ENCODE measurements at places on chromosomes 13 and 19.

DNA sequence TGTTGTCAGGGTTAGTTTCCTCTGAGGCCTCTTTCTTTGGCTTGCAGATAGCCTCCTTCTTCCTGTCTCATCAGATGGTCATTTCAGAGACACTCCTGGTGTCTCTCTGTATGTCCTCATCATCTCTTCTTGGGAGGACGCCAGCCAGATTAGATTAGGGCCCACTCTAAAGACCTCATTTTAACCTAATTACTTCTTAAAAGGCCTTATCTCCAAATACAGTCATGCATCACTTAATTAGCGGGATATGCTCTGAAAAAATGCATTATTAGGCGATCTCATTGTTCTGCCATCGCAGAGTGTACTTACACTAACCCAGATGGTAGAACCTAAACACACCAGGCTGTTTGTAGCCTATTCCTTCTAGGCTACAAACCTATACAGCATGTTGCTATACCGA lies 89.0 kb downstream of the CDK8 start:
- DNase-seq: no peak

DNA sequence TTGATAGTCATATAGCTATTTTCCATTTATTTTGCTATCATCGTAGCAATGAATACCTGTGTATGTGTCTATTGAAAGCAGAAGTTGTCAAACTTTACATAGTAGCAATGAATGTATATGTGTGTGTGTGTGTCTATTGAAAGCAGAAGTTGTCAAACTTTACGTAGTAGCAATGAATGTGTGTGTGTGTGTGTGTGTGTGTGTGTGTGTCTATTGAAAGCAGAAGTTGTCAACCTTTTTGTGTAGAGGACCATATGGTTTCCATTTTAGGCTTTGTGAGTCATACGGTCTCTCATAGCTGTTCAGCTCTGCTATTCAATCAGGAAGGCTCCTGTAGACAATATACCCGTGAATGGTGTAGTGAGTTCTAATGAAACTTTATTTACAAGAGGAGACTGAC lies 20.8 kb downstream of the NLRP4 start:
- no peak for DNase-seq

GRCh38 chr19:42285541-42285941 lies 16.4 kb upstream of the PRR19 start:
- no peak for DNase-seq

DNA sequence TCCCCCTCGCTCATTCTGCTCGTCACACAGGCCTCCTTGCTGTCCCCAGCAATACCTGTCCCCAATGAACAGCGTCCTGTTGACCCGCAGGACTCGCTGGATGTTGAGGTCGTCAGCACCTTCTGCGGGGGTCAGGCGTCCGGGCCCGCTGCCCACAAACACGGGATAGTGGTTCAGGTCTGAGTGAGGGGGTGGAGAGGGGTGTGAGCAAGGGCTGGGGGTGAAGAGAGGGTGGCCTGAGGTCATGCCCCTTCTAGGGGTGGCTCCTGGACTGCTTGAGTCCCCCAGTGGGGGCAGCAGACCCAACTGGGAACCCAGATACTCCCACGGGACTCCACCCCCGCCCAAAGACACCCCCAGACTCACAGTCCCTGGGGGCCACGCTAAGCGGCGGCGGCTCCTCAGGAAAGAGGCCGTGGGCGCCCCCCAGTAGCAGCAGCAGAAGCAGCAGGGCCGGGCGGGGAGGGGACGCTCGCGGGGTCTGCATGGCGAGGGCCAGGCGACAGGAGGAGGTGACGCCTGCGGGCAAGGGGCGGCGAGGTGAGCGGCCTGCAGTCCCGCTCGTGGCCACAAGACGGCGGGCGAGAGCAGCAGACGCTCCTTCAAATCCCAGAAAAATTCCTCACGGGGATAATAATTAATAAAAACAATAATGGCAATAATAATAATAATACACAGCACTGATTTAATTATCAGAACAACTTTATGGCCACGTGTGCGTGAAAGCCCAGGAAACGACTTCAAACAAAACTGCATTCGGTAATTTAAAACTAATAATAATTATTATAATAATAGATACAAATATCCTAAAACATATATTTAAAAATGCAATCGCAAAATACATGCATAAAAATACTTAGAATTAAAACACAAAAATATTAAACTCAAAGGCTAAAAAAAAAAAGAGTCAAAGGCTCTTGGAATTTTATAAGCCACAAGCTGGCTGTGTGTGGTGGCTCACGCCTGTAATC lies 1.2 kb downstream of the SEMA6B start:
- DNase-seq: no peak

GRCh38 chr13:99575376-99576120 lies 74.3 kb downstream of the TM9SF2 start:
- DNase-seq: no peak

DNA sequence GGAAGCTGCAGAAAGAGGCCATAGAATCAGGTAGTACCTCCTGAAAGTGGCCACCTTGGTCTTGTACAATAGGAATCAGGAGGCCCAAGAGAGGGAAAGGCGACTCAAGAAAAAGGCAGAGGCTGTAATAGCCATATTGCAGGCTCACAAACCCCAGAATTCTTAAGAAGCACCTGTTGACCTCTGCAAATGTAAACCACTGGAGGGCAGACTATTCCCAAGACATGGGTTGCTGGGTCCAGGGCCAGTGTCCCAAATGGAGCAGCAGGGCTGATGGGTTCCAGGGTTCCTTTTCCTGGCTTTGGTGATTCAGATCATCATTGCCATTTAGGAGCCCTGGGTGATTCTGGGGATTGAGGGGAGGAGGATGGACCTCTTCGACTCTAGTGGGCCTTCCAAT lies 167.6 kb downstream of the B3GLCT start:
- no peak for DNase-seq

DNA sequence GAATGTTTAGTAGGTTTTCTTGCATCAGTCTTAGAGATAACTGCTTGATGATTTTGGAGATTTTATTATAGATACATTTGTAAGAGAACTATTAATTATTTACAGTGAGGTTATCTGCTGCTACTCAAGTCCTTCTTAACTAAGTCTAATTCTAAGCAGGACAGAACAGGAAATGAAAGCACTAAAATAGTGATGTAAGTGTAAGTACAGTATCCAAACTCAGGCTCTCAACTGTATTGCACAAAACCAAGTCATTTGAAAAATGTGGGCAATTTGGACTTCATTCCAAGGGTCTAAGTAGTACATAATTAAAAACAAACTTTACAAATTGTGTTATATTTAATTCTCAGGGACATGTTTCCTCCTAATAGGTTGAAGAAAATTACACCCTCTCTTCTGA lies 417.1 kb downstream of the ITGBL1 start:
- DNase-seq: no peak

DNA sequence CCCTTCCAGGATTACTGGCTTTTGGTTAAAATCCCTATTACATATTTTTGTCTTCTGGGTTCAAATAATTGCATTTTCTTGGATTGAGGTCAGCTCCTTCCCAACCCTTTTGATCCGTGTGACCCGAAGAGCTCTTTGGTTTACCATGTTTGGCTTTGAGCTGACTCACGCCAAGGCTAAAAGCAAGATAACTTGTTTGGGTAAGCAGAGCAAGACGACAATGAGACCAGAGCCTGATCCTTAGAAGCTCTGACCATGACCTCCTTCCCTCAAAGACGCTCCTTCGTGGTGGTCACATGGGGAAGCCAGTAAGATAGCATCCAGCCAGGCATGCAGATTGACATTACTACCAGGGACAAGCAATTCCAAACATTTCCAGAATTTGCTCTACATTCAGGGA lies 153.8 kb downstream of the DCT start:
- no peak for DNase-seq

- DNase-seq: no peak
Observed at GRCh38 chr13:70473907-70474306, 365.7 kb upstream of the KLHL1 start.

DNA sequence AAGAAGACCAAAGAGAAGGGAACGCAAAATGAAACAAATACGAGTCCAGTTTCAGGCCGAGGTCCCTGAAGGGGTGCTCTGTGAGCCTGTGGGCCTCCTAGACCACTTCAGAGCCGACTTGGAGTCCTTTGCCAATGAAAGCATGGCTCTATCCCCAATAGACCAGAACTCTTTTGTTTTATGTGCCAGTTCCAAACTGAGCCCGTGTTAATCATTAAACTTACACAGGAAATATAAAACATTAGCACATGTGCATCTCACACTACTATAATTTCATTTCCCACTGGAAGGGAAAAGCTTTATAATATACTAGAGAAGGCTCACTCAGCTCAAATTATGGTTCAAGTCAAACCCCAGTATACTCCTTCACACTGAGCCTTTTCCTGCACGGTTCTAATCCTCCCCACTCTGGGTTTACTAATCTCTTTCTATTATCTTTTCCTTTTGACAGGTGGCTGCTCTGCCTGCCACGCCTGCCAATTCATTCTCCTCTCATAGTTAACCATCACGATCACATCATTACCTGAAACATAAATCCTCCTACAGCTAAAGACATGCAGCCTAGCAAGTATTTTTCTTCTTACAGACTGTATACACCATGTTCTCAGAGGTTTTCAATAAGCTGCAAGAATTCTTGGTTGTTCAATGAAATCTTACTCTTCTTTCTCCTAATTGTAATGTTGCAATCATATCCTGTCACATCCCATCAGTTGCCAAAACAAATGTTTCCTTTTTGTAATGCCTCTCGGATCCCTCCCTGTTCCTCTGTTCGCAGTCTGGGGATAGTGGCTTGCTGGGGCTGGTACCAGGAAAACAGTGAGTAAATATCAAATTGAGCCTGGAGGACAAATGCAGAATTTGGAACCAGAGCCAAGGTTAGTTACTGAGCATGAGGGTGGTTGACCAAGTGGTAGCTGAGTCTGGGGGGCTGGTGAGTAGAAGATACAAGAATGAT lies 18.8 kb upstream of the WASF3 start:
- no peak for DNase-seq

DNA sequence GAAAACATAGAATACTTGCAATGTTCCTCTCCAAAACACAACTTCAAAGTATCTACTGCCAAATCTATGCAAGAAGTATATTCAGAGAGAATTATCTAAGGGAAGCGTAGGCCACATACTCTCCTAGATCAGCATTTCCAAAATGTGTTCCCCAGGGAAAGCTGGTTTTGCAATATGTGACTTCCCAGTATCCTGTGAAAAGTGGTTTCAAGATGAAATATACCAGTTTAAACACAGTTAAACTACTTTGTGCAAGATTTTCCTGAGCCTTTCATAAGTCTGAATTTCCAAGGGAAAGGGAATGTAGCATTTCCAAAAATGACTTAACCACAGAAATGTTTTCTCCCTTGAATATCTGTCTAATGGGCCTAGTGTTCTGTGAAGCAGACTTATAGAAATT lies 7.6 kb downstream of the STARD13 start:
- no peak for DNase-seq

DNA sequence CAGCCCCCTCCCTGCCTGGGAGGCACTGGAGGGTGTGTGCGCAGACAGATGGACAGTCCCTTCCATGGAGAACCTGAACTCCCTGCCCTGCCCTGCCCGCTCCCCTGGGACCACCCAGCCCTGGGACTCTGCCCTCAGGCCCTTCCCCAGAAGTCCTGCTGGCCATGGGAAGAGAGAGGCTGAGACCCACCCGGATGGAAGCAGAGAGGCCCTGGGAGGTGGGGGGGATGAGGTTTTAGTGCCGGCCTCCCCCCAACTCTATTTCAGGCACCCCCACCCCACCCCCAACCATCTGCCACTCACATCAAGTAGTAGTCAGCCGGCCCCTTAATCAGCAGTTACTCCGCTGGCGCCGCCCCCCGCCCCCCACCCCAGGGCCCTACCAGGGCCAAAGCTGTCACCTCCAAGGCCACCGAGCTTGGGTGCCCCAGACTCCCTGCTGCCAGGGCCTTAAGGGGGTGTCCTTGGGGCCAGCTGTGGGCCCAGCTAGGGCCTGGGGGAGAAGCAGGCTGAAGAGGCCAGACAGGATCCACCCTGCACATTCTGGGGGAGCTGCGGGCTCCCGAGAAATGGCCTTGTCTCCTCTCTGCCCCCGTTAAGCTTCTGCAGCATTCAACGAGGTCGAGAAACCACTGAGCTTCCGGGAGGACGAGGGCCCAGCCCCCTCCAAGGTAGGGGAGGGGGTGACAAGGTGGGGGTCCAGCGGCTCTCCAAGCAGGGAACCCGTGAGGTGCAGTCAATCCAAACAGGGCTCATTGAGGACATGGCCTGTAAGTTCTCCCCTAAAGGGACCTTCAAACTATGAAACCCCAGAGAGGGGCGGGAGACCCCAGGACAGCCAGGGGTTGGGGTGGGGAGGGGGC lies 17.4 kb downstream of the NMRK2 start:
- DNase-seq: no peak

DNA sequence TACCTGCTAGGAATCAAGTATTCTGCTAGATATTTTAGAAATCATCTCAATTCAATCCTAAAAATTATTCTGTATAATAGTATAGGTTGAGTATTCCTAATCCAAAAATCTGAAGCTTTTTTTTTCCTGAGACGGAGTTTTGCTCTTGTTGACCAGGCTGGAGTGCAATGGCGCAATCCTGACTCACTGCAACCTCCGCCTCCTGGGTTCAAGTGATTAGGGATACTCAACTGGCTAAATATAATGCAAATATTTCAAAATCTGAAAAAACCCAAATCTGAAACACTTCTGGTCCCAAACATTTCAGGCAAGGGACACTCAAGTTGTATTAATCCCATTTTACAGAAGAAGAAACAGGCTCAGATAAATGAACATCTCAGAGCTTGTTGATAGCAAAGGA lies 17.2 kb upstream of the USPL1 start:
- no peak for DNase-seq

- DNase-seq: peak; percentile 22
Observed at GRCh38 chr19:45152504-45153338, 8.1 kb downstream of the NKPD1 start.

DNA sequence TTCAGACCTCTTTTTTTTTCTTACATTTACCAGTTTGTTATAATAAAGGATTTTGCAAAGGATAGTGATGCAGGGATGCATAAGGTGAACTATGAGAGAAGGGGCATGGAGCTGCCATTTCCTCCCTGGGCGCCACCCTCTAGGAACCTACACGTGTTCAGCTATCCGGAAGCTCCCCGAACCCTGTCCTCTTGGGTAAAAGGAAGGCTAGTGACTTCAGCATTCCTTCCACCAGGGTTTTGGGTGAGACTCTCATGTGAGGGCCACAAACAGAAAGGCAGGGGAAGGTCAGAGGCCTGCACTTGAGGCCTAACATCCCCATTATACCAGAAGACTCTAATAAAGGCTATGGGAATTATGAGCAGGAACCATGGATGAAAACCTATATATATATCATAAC lies 57.3 kb downstream of the IFT88 start:
- no peak for DNase-seq
